ENCODE measurements at places on chromosomes 2 and 18.
A peak's percentile ranks its signal among the peaks of the same experiment; 100 is the strongest.

DNA sequence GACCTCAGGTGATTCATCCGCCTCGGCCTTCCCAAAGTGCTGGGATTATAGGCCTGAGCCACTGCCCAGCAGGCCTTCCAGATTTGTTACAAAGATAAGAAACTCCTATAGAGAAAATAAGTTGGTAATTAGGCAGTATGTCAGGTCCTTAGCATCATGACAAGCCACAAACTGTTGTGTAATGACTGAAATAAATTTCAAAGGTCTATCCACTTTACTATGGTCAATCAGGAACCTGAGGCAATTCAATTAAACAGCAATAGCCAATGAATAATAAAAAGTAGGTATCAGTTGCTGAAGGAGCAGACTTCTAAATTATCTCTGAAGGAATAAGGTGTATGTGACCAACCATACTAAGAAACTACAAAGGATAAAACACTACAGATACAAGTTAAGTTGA lies 62.4 kb upstream of the ATIC start:
- no peak overlapping the region for H3K27ac ChIP-seq
- DNase-seq = no peak
- no peaks in the 10 kb centered on the region for H3K36me3 ChIP-seq

DNA sequence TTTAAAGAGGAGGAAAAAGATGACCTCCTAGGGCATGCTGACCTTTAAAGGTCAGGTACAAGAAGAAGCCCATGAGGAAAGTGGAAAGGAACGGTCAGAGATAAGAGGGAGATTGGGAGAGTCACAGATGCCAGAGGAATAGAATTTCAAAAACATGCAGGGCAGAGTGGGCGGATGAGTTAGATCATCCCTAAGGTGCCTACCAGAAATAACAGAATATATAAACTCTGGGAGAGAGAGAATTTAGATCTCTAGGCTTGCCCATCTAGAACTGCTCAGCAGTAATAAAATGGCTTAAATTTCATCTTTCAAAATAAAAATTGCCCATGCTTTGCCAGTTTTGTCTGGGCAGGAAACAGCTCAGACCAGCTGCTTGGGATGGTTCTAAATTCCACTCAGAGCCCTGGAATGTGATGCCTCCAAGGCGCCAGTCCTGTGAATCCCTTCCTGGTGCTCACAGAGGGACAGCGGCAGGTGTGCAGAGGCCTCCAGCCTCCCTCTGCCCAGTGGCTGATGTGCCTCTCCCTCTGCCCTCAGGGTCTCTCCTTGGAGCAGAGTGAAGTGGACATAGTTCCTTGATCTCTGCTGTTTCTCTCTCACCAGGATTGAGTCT lies 130.9 kb downstream of the ANTXR1 start:
- no peak overlapping the region for H3K27ac ChIP-seq
- no peak for DNase-seq
- no peaks in the 10 kb centered on the region for H3K36me3 ChIP-seq
- no peak overlapping the region for H3K4me3 ChIP-seq
- H3K27me3 ChIP-seq = no peaks in the 10 kb centered on the region

GRCh38 chr2:228699888-228700287 lies 518.4 kb upstream of the SPHKAP start:
- DNase-seq = no peak
- no peak overlapping the region for H3K27ac ChIP-seq
- H3K4me3 ChIP-seq = no peak overlapping the region
- H3K4me1 ChIP-seq = no peaks in the 10 kb centered on the region

DNA sequence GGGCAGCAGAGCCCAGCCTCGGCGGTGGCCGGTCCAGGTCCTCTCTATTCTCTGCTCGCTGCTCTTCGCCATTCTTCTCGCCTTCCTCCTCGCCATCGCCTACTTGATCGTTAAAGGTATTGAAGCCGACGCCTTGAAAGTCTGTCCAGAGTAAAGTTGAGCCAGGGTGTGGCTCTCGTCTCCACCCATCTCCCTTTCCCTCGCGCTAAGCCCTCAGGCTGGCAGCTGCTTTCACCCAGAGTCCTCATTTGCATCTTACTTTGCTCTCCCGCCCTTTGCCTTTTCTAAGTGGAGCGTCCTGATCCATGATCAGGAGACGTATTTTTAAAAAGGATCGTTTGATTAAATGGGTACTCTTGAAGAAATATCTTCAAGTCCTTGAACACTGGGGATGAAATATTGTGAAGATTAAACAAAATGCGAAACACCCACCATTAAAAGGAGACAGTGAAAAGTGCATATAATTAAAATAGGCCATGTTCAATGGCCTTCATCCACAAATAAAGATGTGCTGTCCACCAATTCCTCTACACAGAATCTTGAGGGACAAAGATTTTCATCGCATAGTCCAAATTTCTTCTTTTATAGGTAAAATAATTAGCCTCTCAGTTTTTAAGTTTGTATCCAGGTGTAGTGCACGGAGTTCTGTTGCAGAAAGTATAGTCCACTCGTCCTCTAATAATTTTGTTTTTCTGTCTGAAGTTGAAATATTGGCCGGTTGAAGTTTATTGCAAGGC lies 657 bp downstream of the ARL6IP6 start:
- peaks cover 21% of the 10 kb centered on the region for H3K4me1 ChIP-seq
- H3K27me3 ChIP-seq = no peaks in the 10 kb centered on the region
- peak overlapping the region; percentile 98 for H3K4me3 ChIP-seq
- H3K36me3 ChIP-seq = no peaks in the 10 kb centered on the region
- H3K27ac ChIP-seq = peak overlapping the region; percentile 93

DNA sequence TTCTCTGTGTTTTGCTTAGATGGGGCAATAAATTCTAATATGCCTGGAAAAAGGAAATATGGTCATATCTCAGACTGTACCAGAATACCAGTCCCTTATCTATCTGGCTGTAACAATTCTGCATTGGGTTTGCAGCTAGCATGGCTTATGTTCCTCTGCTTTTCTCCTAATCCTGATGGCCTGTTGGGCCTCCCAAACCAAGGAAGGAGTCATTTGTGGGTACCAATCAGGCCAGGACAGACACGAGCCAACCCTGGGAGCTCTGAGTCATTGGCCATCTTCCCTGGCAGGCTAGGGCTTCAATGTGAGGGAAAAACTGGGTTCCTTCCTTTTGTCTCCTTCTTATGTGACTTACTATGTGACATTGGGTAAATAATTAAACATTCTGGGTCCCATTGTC lies 12.0 kb downstream of the SMARCAL1 start:
- no peaks in the 10 kb centered on the region for H3K27me3 ChIP-seq
- H3K4me3 ChIP-seq = no peak overlapping the region
- no peak overlapping the region for H3K27ac ChIP-seq
- H3K36me3 ChIP-seq = peaks cover 20% of the 10 kb centered on the region
- no peak for DNase-seq

Measured in naive thymus-derived CD4-positive, alpha-beta T cell (primary cell).